ENCODE measurements at places on chromosomes 12 and 14.

DNA sequence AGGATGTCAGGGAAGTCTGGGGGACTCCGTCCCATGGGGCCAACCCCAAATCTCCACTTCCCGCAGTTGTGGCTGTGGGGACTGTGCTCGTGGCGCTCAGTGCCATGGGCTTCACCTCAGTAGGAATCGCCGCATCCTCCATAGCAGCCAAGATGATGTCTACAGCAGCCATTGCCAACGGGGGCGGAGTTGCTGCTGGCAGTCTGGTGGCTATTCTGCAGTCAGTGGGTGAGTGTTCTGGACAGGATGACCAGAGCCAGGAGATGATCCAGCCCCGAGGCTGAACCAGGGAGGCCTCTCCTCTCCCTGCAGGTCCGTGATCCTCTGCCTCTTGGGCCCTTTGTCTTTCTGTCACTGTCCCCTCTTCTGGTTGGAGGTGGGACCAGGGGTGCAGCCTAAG is 8.8 kb upstream of the IFI27 start:
- DNase-seq = no peak

GRCh38 chr12:105107171-105107493 is 399 bp upstream of the WASHC4 start:
- DNase-seq = peak; percentile 52

DNA sequence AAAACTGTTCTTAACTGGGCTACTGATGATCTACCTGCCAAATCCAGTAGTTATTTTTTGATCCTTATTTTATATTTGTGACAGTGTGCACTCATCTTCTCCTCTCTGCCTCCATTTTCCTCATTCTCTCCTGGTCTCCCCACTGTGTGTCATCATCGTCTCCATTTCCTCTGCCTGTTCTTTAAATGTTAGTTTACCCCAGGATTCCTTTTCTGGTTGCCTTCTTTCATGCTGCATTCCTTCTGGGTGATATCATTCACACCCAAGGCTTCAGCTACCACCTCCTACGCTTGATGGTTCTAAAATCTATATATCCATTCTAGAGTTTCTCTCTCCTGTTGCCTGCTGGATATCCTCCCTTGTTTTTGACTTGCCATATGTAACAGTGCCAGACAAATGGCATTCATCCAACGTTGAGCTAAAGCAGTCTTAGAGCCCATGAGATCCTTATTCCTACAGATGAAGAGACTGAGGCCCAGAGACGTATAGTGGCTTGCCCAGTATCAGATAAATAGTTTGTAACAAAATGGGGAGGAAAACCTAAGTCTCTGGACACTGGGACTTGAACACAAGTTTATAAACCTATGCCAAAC is 109.5 kb downstream of the DIP2B start:
- DNase-seq = peak; percentile 54

- DNase-seq = no peak
Observed at GRCh38 chr12:52645982-52646381, 6.0 kb downstream of the KRT2 start.

GRCh38 chr12:109830267-109830666 is 2.9 kb downstream of the TRPV4 start:
- no peak for DNase-seq

DNA sequence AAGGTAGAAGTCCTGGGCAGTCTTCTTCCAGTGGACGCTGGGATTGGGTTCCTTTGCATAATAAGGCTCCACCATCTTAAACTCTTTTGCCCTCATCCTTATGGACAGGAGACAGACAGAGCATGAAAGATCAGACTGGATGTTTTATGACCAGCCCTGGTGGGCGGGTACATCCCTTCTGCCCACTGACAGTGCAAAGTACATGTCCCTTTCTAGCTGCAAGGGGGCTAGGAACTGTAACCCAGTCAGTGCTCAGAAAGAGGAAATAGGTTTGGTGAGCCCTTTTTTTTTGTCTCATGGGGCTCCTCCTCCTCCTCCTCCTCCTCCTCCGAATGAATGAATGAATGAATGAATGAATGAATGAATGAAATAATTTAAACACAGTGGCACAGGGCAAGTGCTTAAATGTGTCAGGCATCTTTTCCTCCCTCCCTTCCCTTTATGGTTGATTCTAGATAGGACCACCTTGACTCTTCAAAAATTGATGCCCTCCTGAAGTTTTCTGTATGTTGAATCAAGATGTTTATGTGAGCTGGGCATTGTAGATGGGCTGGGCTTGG is 36.4 kb upstream of the HNF1A start:
- DNase-seq = no peak

GRCh38 chr12:10027311-10027710 is 3.2 kb upstream of the CLEC9A start:
- peak; percentile 48 for DNase-seq

DNA sequence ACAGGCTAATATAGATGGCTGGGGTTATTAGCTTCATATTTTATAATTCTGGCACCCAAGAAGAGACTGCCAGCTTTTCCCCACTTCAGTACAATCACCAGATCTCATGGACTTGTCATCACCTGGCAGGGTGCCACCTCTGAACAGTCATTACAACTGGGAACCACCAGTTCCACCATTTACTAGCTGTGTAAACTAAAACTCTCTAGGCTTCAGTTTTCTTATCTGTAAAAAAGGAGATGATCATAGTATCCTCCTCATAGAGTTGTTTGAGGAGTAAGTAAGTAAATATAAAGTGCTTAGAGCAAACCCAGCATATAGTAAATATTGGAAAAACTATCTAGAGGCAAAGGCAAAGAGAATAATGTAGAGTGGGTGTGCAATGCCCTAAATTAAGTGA is 19.3 kb downstream of the CPNE8 start:
- peak; percentile 41 for DNase-seq

DNA sequence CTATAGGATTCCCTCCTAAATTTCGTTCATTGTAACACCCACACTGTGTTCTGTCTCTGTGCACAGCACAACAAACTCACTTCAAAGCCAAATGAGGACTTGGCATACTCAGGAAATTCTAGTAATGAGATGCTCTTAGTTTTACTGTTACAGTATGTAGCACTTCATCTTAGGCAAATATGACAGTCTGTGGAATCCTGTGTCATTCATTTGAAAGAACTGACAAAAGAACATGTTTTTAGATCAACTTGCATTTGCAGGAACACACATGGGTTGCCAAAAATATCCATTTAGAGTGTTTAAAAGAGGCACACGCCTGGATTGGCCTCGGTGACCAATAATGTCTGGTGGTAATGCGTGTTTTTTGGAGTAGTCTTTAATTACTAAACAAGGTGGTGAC is 56.5 kb downstream of the PDE3A start:
- no peak for DNase-seq

Data from AG10803 (cell line).